Fibroblast of skin of right quadriceps (primary cell): ENCODE measurements at places on chromosomes 12 and 14.

GRCh38 chr14:55973285-55973800 is 144.9 kb upstream of the PELI2 start:
- DNase-seq = no peak

DNA sequence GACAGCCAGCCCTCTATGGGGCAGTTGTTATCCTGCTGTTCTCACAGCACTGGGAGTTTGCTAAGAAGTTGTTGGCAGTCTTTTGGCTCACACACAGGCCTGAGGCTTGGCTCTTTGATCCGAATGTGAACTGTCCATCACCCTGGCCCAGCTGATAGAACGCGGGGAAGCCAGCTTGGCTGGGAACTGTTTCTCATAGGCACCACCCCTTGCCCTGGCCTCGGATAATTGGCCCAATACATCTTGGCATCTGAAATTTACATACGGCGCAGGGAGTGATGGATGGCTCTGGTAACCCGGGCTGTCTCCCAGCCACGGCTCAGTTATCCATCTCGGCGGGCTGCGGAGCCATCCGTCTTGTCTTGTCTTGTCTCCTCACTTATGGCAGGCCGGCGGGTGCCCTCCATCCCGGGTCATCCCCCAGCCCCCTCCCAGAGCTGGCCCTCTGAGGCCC is 164.1 kb downstream of the PHETA1 start:
- no peak for DNase-seq

GRCh38 chr12:113088037-113088436 is 31.5 kb downstream of the DTX1 start:
- DNase-seq = no peak

GRCh38 chr12:21429994-21430393 is 7.5 kb upstream of the PYROXD1 start:
- no peak for DNase-seq

GRCh38 chr12:39105111-39105510 is 199.7 kb upstream of the CPNE8 start:
- DNase-seq = no peak
